Activated CD4-positive, alpha-beta T cell treated with anti-CD3 and anti-CD28 coated beads, Interleukin-2, Interleukin-4, amounts not matched to agents 100 ng/mL and 50 ng/mL, durations not matched to agents 16 hours and 8 hours (primary cell): ENCODE measurements at places on chromosomes 12 and 14.

DNA sequence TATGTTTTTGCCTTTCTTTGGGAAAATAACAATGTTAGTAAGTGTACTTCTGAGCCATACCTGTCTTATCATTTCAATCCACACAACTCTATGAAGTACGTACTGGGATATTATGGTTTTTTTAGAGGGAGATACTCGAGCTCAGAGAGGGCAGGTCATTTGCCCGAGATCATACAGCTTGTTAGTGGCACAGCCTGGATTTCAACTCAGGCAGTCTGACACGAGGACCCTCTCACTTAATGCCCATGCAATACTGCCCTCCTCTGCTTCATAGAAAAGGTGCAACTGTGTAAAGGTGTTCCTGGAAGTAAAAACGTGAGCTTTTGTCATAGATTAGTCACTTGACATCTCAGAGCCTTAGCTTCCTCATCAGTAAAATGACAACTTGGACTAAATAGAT is 128.0 kb downstream of the NDUFA12 start:
- peak; percentile 32 for DNase-seq

DNA sequence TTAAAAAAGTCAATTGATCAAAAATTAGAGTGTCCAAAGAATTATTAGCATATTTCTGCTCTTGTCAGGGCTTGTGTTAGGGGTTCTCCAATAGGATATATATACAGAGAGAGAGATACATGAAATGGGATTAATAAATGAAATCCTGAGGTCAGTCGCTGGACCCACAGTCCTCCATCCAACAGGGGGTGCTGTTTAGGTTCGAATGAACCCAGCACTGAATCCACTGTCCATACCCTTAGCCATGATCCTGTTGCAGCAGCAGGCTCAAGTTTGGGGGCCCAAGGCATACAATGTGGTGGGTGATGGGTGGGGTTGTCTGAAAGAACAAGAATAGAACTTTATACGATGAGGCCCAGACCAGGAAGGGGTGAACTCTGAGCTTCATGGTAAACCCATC is 780 bp upstream of the MYO1H start:
- DNase-seq, result peak; percentile 33

- no peak for DNase-seq
These were observed 161.7 kb downstream of the ALX1 start for GRCh38 chr12:85441741-85442140.

DNA sequence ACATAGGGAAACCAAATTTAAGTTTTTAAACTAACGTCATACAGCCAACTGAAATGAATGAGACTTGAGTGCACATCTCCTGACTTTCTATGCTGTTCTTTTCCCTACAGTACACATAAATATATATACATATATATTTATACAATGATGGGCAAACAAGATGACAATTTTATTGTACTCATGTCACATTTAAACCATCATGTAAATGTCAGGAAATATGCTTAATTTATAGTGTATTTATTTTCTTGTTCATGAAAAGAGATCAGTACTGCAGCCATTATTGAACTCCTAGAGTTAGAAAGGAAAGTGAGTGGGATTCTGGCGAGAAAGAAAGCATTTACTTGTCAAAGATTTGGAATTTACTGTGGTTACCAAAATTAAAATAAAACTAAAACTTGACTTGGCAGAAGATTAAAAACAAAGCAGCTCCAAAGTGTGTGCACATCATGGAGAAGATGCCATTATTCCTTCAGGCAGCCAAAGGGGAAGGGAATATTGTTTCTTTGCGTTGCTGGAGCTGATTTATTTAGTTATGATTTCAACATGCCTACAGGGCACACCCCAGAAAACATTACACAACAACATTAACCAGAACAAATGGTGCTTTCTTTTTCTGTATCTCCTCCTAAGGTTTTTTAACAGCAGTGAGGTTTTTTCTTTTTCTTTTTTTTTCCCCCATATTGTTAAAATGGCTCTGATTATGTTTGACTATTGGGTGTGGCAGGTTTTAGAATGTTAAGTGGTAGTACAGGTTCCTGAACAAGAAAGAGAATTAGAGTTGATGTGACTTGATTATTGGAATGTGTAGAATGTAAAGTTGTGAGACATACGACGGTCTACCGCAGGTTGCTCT is 144.6 kb downstream of the RAD51B start:
- no peak for DNase-seq

- DNase-seq, result no peak
These were observed 887.2 kb downstream of the NRXN3 start for GRCh38 chr14:79057333-79057732.

- DNase-seq, result peak; percentile 22
These were observed 27.7 kb upstream of the LTA4H start for GRCh38 chr12:96063046-96063445.

- DNase-seq, result peak; percentile 82
These were observed 33.5 kb downstream of the DAD1 start for GRCh38 chr14:22555384-22556011.

- no peak for DNase-seq
These were observed 277.3 kb downstream of the SLC16A7 start for GRCh38 chr12:59873136-59873535.

DNA sequence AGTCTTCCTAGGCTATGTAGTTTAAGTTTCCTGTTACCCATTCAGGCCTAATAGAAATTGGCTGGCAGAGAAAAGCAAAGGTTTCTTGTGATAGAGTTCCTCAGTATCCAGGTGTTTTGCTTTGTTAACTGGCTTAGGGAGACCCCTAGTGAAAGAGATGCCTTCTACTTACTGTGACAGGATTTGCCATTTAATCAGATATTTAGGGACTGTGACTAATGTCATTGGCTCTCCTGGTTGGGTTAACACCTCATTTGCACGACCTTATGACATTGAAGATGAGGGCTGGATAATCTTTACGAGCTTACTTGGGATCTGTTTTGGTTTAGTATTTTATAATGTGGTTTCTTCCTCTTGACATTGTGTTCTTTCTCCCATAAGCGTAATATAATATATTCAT is 5.8 kb downstream of the MON2 start:
- DNase-seq, result no peak

GRCh38 chr14:101791919-101792572 is 30.5 kb downstream of the PPP2R5C start:
- DNase-seq, result peak; percentile 63

DNA sequence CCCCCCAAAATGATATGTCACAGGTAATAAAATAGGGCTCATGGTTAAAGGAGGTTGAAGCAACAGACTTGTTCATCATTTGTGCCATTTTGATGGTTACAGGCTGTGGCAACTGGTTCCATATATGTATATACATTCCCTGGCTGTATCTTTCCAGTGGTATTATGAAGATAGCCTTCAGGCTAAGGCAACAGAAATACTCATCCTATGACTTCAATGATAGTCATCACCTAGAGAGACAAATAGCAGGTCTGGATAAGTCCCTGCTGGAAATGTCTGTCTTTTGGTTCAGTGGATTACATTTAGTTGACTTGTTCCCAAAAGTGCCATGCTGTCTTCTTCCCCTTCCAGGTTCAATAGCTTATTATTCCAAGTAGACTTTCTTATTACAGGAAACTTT is 997.4 kb downstream of the FLRT2 start:
- DNase-seq, result no peak

DNA sequence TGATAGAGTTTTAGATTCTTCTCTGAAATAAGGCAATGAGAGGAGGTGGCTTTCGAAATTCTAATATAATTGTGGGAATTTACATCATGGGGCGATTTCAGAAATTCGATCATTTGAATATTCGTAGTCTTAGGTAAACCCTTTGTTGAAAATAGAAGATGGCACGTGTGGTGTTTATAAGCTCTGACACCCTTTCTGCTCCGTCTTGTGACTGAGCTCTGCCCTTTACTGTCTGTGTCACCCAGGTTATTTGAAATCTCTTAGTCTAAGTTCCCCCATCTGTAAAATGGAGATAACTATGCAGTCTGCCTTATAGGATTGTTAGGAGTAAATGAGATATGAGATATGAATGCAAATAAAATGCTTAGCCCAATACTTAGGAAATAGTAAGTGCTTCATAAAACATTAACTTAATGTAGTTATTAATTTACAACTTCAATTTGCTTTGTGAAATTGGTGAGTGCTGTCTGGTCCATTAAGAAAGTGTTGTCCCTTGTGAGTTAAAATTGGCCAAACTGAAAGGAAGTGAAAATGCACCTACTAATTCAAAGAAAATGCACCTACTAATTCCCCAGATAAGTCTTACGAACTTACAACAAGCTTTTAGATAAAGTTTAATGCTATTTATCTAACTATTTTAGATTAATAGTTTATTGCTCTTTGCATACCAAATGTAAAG is 1.5 kb downstream of the BMAL2 start:
- DNase-seq, result no peak

GRCh38 chr14:90302529-90303303 is 29.0 kb downstream of the NRDE2 start:
- DNase-seq, result no peak

DNA sequence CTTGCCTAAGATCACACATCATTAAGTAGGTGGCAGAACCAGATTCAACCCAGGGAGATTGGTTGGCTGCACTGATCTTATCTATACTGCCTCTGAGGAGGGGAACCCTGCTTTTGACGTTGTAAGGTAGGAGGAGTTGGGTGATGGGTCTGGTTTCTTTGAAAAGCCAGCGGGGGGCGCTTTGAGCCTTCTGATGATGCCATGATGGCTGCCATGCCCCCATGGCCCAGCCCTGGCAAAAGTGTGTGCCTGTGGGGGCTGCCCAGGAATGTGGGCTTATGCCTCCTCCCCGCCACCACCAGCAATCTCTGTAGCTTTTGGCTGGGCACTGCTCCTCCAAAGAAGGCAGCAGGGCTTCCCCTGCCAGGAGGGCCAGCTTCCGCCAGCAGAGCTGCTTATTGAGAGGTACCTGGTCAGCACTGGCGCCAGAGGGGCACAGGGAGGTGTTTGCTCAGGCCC is 224.3 kb downstream of the SLC41A2 start:
- peak; percentile 53 for DNase-seq

DNA sequence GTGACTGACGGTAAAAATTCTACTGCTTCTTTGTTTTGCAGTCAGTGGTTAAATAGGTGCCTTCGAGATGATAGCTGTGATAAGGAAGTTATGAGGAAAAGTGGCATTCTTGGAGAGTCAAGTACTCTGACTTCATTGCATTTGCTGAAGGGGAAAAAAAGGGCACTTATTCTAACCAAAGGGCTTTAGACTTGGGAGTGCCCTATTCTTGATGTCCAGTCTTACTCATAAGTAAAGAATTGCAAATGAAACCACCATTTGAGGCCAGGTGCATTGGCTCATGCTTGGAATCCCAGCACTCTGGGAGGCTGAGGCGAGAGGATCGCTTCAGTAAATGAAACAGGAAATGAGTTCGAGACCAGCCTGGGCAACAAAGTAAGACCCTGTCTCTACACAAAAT is 40.3 kb downstream of the BRAP start:
- no peak for DNase-seq

DNA sequence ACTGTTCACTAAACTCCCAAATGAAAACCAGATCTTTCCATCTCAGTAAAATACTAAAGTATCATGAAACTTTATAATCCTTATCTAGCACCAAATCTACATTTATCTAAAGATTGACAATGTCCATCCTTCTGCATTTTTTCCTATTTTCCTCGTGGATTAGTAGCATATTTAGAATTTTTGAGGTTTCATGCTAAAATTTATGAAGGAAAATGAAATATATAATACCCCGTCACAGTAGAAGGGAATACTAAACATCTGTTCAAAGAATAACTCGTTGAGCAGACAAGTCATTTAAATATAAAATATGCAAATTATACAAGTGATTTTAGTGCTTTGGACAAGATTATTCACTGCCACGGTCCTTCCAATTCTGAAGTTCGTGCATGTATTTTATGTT is 122.7 kb upstream of the SLCO1C1 start:
- DNase-seq, result no peak

- no peak for DNase-seq
These were observed 34.5 kb downstream of the ELK3 start for GRCh38 chr12:96228566-96229248.

- DNase-seq, result no peak
These were observed 660 bp upstream of the MAP1LC3B2 start for GRCh38 chr12:116558280-116559161.

GRCh38 chr14:23572836-23573235 is 5.2 kb upstream of the AP1G2 start:
- no peak for DNase-seq

DNA sequence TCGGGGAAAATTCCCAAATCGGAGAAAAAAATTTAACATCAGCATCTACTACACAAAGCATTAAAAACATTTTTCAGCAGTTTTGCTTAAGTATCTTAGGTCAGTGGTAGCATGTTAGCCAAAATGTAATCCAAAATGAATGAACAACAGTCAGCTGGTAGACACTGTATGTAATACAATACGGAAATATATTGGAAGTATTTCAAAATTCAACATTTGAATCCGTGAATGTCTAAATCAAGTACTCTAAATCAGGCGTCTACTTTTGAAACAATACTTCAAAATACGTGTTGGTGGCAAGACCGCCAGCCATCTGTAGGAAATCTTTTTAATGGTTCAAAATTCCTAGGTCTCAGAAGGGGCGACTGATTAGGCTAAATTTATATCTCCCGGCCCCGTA is 1.1 kb downstream of the SCAF11 start:
- no peak for DNase-seq
